ENCODE measurements at places on chromosomes 6 and 20. TPM values are rescaled to one million over a fixed set of nuclear protein-coding genes. Genes with fewer than 3 reads are reported as not detected.

PEX7 gene
- 5.9 TPM for total RNA-seq

ECT2L gene
- total RNA-seq, result not detected

NFKBIE gene
- 41.7 TPM for total RNA-seq

DNA sequence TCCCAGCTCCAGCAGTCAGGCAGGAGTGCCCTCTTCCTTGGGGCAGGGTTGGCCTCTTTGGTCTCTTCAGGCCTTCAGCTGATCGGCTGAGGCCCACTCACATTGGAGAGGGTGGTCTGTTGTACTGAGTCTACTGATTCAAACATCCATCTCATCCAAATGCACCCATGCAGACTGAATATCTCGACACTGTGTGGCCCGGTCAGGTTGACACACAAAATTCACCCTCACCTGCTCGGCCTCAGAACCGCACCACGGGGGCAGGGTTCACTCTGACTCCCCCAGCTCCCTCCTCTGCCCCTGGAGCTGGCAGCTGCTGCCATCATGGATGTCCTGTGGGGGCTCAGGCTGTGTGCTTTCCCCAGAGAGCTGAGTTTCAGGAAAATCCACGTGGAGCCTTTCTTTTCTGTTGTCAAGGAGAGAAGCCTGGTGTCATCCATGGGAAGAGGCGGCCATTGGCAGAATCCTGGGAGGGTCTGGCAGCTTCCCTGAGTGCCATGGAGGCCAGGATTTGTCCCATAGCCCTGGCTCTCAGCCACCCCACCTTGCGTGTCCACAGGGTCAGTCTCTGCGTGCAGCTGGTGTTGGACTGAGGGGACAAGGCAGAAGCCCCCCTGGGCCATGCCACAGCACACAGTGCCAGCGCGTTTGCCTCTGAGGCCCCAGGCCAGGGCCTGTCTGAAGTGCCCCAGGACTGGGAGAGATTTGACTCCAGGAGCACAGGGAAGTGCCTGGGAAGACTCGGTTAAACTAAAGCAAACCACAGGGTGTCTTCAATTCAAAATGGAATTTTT lies 114.1 kb downstream of the ERMARD start:
- DNase-seq, result no peak

GRCh38 chr6:125818772-125819260 lies 28.1 kb downstream of the NCOA7 start:
- DNase-seq, result no peak

DNA sequence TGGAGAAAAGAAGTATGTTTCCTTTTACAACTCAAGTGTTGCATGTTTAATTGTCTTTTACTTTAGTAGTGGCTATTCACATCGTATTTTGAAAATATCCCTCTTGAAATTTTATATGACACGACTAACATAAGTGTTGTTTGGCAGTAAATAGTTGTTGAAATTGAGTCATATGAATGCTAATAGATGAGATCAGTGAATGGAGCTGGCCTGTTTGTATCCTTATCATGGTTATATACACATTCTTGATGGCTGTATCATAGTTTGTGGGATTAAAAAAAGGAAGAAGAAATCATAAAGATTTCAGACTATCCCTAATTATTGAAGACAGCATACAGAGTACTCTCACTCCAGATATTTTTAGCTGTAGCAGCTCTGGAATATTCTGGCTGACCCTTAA lies 8.2 kb upstream of the RAE1 start:
- no peak for DNase-seq

DNA sequence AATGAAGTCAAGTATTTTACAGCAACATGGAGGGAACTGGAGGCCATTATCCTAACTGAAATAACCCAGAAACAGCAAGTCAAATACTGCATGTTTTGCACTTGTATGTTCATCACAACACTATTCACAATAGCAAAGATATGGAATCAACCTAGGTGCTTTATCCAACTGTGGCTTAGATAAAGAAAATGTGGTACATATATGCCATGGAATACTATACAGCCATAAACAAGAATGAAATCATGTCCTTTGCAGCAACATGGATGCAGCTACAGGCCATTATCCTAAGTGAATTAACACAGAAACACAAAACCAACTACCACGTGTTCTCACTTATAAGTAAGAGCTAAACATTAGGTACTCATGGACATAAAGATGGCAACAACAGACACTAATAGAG lies 91.5 kb upstream of the E2F3 start:
- DNase-seq, result no peak

DNA sequence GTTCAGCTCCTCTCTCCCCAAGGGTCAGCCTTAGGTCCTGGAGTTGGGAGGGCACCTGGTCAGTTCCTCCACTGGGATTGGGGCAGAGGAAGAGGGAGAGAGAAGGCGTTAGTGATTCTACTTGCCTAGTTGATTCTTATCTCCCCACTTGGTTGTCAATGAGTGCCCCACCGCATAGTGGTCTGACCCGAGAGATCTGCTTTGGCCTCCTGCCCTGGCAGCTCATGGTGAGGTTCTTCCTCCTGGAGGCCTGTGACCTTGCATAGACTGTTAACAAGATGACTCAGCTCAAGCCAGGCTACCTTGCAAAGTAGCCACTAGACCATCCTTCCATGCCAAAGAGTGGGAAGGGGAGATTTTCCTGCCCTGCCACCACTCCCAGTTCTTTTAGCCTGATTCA lies 160.6 kb downstream of the TMEM200A start:
- no peak for DNase-seq

DNA sequence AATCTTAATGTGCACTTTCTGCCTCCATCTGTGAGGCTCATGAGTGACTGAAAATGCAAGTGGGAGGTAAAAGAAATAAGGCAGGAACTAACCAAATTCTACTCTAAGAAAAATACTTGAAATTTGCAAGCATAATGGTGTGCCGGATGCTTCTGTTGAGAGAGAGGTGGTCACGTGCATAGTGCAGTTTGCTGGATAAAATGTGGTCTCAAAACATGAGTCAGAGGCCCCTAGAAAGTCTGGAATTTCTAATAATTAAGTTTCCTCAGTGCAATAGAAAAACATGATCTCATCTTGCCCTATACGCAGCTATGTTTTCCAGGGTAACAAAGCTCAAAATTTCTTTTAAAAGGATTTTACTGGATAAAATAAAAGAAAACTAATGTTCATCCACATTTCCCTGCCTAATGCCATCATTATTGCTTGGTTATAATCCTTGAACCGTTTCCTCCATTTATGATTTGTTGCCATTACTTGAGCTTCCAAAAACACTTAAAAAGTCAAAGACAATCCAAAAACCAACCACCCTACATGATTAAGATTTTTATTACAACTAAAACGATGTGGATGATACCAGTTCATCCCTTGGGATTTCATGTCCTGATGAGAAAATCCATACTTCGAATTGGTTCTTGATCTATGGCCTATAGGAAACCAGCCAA lies 351.7 kb upstream of the ARID1B start:
- DNase-seq, result peak; percentile 5

GRCh38 chr20:38075161-38075998 lies 41.8 kb downstream of the RPRD1B start:
- DNase-seq, result no peak

DNA sequence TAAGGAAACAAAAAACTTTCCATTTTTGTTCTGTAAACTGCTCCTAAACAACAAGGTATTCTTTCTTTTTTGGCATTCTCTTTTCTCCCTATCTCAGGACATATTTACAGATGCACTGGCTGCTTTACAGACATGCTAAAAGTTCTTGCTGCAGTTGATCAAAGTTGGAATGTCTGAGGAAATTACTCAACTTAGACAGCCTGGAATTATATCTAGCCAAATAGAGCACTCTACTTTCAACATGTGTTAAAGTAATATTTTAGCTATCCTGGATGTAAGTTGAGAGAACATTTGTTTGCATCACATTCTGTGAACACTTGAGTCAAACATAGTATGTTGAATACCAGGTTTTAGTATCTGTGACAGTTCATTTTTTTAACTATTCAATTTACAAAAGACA lies 24.8 kb downstream of the TASP1 start:
- no peak for DNase-seq

All from dermis blood vessel endothelial cell (primary cell).